ENCODE measurements at places on chromosomes 6 and 20. TPM values are rescaled to one million over a fixed set of nuclear protein-coding genes. Genes with fewer than 3 reads are reported as not detected.

DNA sequence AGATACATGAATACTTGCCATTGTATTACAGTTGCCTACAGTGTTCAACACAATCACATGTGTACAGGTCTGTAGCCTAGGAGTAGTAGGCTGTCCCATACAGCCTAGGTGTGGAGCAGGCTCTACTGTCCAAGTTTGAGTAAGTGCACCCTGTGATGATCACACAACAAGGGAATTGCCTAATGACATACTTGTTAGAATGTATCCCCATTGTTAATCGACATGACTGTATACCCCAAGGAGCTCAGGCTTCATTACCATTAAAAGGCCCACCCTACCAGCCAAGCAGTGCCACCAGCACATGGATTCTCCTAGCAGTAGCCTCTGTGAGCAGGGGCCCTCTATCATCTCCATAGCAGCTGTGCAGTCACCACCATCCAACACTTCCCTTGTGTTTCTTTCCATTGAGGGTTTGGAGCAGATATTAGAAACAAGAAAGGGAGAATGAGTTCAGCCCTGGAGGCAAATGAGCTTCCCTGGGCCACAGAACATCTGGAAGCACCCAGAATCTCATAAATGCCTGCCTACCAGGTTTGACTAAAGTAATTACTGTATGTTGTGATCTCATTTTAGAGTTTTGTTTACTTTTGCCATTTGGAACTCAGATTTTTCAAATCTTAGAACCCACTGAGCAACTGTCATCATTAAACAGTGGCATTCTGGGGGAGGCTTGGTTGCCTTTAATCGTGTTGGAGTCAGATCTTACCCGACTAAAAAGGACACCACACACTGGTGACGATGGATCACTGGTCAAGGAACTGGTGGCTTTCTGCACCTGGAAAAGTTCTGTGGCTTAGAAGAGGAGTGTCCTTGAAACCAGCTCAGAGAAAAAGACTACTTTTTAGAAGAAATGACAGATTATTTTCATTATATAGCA, 104.9 kb downstream of the TULP4 start:
- DNase-seq, result no peak

GRCh38 chr20:1926237-1926636, 31.0 kb downstream of the SIRPA start:
- no peak for DNase-seq

DNA sequence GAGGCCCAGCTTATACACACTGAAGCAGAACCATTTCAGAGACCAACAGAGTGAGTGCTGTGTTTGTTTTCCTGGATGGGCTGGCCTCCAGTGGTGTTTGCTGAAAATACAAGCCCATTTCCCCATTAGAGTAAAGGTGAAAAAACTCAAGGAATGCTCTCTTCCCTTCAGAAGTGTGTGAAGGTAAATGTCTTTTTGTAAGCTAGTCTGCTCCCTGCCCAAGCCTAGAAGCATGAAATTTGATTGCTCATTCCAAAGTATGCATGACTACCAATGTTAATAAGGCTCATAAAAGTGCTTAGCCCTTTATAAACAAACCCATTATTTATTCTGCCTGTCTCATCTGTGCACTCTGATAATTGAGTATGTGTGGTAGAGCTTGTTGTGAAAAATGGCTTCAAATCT, 59.1 kb downstream of the ADGRF1 start:
- no peak for DNase-seq

DNA sequence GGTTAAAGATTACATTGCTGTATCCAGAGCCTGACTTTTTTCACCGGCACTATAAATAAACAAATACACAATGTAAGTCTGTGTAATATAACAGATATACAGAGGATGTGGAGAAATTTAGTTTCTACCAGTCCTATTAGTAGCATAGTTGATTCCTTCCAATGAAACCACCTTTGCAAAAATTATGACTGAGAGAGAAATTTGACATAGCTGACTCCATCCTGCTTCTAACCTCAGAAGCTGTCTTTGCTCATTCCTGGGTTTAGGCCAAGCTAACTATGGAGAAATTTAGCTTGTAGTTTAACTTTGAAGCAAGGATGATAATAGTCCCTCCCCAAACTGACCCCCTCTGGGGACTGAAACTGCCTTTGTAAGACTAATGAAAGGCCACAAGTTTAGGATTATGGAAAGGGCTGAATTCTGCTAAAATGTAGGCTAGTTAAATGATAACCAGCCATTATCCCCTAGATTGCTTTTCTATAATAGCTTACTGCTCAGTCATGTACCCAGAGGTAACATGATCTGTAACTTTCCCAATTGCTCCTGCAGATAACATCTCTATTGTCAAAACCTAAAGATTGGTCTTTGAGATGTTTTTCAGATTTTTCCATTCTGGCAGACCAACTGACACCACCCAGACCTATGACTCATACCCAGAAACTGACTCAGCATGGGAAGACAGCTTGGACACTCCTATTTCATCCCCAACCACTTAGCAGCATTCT, 172.8 kb upstream of the ARG1 start:
- no peak for DNase-seq

GRCh38 chr6:47853766-47854165, 71.9 kb downstream of the OPN5 start:
- no peak for DNase-seq

GRCh38 chr20:49587111-49587570, 19.2 kb upstream of the PTGIS start:
- DNase-seq, result no peak

Gene PAK5
- total RNA-seq, result not detected

Gene SLC44A4
- total RNA-seq, result 0.33 TPM
